ENCODE measurements at places on chromosomes 4 and X.
A peak's percentile ranks its signal among the peaks of the same experiment; 100 is the strongest.

DNA sequence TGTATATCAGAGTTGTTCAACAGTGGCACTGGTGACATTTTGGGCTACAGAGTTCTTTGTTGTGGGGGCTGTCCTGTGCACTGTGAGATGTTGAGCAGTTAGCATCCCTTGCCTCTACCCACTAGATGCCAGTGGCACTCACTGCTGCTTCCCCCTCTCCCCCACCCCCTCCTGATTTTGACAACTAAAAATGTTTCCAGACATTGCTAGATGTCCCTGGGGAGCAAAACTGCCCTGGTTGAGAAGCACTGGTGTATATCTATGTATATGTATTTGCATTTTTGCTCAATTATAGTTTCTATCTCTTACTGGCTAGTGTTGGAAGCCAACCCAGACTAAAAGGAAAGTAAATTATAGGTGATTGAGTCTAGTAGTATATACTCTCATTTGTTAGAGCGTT is 2.4 kb downstream of the TMEM131L start:
- no peak for DNase-seq

GRCh38 chrX:101685923-101686322 is 26.3 kb upstream of the ARMCX2 start:
- no peak for DNase-seq

GRCh38 chr4:112885897-112886296 is 163.6 kb upstream of the ANK2 start:
- DNase-seq = no peak

- DNase-seq = peak; percentile 73
These were observed 7.9 kb downstream of the BDH2 start for GRCh38 chr4:103091601-103092223.

GRCh38 chr4:139389991-139390390 is 63.9 kb upstream of the RAB33B start:
- DNase-seq = no peak

GRCh38 chr4:38144031-38144430 is 183.8 kb downstream of the PTTG2 start:
- DNase-seq = no peak

DNA sequence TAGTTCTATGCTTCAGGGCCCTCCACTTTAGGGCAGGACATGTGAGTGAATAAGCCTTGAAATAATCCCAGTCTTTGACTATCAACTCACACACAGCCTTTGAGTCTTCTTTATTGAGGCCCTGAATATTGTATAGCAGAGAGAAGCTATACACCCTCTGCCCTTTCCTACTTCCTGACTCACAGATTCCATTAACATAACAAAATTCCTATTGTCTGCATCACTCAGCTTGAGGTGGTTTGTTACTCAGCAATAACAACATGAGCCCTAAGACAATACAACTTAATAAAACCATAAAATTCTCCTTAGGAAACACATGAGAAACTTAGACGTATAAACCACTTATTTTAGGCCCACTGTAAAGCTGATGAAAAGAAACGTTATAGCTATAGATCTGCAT is 680.3 kb upstream of the DIAPH2 start:
- peak; percentile 32 for DNase-seq

GRCh38 chr4:153904011-153904410 is 115.1 kb upstream of the SFRP2 start:
- DNase-seq = no peak

DNA sequence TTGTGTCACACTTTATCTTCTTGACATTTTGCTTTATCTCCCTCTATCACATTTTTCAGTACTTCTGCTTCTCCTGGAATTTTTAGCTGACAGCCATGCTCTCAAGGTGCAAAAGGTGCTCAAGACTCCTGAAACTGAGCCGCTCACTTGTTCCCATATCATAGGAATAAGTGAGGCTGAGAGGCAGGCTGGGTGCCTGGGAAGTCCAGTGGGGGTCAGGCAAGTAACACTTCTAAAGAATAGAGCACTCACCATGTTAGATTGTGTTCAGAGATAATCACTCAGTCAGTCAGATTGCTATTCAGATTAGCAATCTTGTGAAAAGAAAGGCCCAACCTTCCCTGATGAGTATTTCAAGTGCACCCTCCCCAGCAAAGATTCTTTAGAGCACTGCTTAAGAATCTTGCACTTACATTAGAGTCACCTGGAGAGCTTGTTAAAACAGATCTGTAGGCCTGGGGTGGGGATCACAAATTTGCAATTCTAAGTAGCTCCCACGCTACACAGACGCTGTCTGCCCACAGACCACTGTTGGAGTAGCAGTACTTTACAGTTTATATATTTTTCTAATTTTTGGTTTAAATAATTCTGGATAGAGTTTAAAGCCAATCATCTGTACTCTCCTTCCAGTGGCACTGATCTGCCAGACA is 23.1 kb upstream of the LRAT start:
- no peak for DNase-seq

All from ELR (cell line).